ENCODE measurements at places on chromosomes 7 and 10. TPM values are rescaled to one million over a fixed set of nuclear protein-coding genes. Genes with fewer than 3 reads are reported as not detected.

- DNase-seq: peak; percentile 26
Measured at GRCh38 chr7:98294798-98295382, 13.4 kb downstream of the BRI3 start.

- DNase-seq: no peak
Measured at GRCh38 chr10:18303851-18304801, 163.9 kb downstream of the CACNB2 start.

DNA sequence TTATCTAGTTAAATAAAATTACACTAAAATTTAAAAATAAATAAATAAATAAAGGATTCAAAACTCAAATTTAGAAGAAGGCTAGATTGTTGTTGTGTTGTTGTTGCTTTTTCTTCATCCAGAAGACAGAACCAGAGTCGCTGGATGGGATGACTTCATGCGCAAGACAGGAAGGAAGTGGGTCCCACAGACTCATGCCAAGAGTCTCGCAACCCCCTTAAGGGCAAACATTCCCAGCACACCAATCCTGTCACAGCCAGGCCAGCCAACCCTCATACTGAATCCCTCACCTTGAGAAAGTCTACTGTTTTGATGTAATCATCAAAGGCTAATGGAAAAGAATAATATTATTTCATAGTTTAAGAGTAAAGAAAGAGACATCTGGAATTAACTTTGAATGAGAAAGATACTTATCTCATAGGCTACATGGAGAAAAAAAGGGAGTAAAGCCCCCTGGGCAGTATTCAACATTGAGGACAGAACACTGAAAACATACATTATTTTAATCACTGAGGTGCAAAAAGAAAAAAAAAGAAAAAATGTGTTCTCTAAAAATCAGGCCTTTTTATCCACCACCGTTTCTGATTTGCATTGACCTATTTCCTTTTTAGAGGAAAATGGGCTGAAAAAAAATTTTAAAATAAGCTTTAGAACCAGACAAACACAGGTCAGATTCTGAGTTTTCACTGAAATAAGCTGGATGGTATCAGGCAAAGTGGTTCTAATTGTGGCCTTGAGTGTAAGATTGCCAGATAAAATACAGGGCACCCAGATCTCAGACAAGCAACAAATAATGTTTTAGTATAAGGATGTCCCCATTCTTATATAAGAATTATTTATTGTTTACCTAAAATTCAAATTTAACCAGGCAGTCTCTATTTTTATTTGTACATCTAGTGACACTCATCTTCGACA, 826.5 kb downstream of the TNS3 start:
- no peak for DNase-seq

GRCh38 chr10:132301371-132302330, 6.1 kb downstream of the STK32C start:
- no peak for DNase-seq

PALD1 gene
- polyA plus RNA-seq: 13.0 TPM

DNA sequence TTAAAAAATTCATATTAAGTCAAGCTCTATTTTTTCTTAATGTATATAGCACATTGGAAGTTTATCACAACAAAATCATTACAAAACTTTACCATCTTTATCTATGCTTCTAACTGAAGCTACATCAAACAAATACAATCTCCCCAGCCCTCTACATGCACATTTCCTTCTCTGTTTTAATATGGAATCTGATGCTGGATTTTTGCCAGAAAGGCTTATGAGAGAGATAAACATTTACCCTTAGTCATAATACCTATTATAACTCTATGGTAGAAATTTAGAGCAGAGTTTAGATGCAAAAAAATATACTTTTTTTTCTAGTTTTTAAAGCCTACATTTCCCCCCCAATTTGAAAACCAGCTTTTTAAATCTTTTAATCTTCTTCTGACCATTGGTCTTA, 1198.6 kb downstream of the GATA3 start:
- DNase-seq: no peak

VENTX gene
- polyA plus RNA-seq: 0.16 TPM

DDC gene
- 0.24 TPM for polyA plus RNA-seq

GRCh38 chr7:37315772-37316715, 132.6 kb downstream of the ELMO1 start:
- DNase-seq: no peak

- DNase-seq: no peak
Measured at GRCh38 chr7:121755818-121756552, 117.0 kb upstream of the PTPRZ1 start.

LIPN gene
- polyA plus RNA-seq: not detected

DNA sequence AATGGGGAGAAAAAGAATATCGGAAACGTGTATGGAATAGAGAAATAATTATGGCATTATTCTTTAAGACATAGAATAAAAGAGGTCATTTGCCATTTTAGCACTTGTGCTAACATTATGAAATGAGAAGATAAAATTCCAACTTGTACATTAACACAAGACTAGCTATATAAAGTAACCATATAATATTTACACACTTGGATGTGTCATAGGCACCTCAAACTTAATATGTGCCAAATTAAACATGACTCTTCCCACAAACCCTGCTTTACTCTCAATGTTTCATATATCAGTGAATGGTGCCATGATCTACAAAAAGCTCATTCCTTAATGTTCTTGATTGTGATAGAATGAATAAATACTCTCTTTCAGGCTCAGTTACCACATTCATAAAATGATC, 4.1 kb upstream of the MINDY3 start:
- DNase-seq: no peak

DNA sequence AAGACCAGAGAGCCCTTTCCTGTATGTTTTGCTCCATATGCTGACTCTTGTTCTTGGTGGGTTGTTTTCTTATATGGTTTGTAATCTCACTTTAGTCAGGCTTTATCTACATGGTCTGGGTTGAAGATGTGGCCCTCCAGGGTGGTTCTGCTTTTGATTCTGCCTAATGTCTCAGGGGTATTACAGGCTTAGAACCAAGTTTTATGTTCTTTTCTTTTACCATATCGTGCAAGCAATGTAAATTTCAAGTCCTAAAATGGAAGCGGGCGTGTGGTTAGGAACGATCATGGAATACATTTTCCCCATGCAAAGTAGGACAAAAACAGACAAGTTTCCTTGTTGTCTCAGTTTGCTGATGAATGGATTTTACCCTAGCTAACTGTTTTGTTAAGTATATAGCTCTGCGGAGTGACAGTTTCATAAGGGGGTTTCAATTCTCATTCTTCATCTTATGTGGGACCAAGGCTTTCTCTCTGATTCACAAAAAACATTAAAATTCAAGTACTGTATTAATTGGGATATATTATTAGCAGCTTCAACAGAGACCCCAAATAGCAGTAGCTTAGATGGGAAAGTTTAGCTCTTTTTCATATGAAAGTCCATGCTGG, 58.7 kb downstream of the MTURN start:
- no peak for DNase-seq

PRSS37 gene
- polyA plus RNA-seq: not detected

DNA sequence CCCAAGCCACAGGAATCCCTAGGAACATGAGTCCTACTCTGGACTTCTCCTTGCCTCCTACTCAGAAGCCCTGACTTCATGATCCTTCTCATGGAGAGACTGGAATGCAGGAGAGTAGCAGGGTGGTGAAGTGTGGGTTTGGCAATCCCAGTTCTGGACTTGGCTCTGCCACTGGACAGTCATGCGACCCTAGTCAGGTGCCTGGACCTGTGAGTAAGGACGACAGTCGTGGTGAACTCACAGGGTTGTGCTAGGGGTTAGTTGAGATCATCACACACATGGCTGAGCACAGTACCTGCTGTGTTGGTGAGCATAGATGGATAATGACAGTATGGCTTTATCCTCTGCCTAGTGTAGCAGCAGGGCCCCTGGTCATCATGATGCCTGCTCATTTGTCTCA, 117.9 kb downstream of the LRRC18 start:
- no peak for DNase-seq

GRCh38 chr7:129225931-129226572, 1.2 kb downstream of the AHCYL2 start:
- DNase-seq: no peak

DNA sequence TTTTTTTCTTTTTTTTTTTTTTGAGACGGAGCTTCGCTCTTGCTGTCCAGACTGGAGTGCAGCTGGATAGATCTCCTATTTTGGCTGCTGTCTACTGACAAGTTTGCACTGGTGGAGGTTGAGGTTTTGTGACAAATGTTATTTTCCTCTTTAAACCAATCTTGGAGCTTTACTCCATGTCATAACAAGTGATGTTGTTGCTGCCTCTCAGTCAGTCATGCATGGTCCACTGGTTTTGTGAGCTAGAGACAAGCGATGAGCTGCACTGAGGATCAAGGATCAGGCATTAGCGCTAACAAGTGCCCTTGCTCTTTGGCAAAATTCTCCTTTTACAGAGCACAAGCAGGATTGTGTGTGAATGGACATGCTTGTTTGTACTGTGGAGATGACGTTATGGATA, 805 bp upstream of the WDFY4 start:
- DNase-seq: no peak

GRCh38 chr10:132418527-132419416, 21.8 kb downstream of the PWWP2B start:
- DNase-seq: no peak

EXOSC1 gene
- 24.8 TPM for polyA plus RNA-seq
